ENCODE measurements at places on chromosomes 6 and 20.

- DNase-seq, result no peak
Measured at GRCh38 chr6:56043076-56043475, 167.7 kb upstream of the BMP5 start.

GRCh38 chr20:53279735-53280134 is 307.6 kb downstream of the TSHZ2 start:
- no peak for DNase-seq

GRCh38 chr20:37714978-37715672 is 21.3 kb downstream of the CTNNBL1 start:
- no peak for DNase-seq

DNA sequence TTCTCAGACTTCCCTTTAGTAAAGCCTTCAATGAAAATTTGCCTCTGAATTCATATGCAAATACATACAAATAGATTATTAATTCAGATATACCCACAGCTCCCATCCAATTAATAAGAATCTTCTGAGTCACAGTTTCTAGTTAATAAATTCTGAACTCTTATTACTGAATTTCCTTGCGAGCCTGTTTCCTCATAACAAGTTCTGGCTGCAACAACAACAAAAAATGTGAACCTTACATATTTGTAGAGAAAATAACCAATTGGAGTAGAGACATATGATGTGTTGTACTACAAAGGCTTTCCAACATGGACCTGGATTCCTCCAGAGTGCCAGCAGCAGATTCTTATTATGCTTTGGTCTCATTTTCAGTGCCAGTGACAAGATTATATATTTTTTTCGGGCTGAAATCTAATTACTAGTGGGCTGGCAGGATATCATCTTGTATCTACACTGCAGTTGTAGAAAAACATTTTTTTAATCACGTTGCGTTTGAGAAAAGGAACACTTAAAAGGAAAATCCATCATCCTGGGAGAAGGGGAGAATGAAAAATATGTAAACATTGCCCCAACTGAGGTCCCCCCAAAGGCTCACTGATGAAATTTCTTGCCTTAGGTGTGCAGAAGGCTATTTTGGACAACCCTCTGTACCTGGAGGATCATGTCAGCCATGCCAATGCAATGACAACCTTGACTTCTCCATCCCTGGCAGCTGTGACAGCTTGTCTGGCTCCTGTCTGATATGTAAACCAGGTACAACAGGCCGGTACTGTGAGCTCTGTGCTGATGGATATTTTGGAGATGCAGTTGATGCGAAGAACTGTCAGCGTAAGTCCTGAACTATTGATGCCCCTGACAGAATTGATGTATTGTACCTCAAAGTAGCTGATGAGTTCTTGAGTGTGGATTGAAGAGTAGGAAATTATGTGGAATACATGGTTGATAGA is 404.6 kb downstream of the LAMA2 start:
- DNase-seq, result no peak

- no peak for DNase-seq
Measured at GRCh38 chr6:135008072-135008940, 46.3 kb downstream of the HBS1L start.

GRCh38 chr6:110527516-110527915 is 51.1 kb upstream of the SLC22A16 start:
- DNase-seq, result no peak

DNA sequence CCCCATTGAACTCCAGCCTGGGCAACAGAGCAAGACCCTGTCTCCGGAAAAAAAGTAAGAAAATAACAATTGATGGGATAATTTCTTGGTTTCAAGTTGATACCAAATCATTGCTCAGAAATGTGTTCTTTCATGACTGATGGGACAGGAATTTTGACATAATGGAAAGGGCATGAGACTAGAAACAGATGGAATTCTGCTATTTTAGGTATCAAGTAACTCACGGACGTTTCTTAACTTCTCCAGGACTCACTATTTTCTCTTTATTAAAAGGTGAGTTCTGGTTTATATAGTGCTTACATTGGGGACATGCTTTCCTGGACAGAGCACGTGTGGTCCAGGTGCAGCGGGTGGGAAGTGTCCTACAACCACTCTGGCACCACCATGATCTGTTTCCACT is 6.0 kb upstream of the DSP start:
- no peak for DNase-seq

DNA sequence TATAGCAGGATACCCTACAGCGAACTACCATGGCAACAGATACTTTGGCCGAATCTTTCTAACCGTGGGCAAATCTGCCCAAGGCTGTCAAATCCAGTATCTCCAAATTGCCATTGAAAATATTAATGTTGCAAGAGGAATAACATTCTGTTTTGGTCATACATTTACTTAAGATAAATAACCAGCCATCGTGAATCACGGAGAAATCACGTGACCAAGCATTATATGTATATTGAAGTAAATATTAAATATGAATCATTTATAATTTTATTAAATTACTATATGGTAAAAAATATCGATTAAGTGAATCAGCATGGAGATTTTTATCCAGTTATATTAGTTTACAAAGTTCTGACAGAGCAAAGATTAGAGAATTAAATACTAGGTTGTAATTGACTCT is 714.6 kb upstream of the GJE1 start:
- DNase-seq, result no peak

- DNase-seq, result no peak
Measured at GRCh38 chr6:169386411-169387057, 132.9 kb upstream of the THBS2 start.

- DNase-seq, result no peak
Measured at GRCh38 chr6:123007885-123008284, 11.8 kb downstream of the CLVS2 start.

DNA sequence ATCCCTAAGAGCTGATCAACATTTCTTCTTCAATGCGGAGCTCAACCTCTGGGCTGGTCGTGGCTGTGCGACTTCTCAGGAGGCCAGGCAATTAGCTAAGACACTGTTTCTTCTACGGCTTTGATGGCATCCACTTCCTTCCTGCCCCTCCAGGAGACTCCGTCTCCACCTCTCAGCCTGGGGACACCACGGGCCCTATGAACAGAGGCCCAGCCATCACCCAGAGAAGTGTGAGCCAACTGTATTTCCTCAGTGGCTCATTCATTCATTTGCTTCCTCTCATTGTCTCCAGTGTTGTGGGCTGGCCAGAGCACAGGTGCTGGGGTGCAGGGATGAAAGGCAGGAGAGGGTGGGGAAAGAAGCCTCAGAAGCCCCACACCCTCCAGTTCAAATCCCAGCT is 51.8 kb upstream of the APCDD1L start:
- DNase-seq, result no peak

DNA sequence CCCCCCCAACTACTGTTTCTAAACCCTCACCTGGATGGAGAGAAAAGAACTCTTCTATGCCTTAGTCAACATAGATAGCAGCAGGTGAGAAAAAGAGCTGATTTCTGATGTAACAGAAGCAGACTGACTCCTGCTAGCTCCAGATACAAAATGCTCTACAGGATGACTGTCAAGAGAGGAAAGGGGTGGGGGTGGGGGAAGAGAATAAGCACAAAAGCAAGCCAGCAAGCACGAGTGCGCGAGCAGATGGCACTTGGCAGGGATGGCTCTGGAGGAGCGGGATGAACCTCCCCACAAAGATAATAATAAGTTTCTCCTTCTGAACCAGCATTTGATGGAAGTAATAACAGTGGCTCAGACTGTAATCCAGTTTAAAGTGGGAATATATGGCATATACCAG is 45.6 kb upstream of the SPDEF start:
- peak; percentile 66 for DNase-seq

GRCh38 chr6:146345598-146345997 is 198.0 kb upstream of the RAB32 start:
- no peak for DNase-seq

- no peak for DNase-seq
Measured at GRCh38 chr6:146286961-146287360, 256.7 kb upstream of the RAB32 start.

GRCh38 chr6:16362296-16362695 is 123.9 kb downstream of the GMPR start:
- no peak for DNase-seq

- DNase-seq, result no peak
Measured at GRCh38 chr6:86581833-86582232, 355.5 kb upstream of the HTR1E start.

GRCh38 chr6:153131037-153131981 is at the start of gene RGS17:
Gene RGS17 (minus strand): TSS chr6:153131282. CDS start chr6:153044018, 87,264 bp downstream.
- peak; percentile 80 for DNase-seq

DNA sequence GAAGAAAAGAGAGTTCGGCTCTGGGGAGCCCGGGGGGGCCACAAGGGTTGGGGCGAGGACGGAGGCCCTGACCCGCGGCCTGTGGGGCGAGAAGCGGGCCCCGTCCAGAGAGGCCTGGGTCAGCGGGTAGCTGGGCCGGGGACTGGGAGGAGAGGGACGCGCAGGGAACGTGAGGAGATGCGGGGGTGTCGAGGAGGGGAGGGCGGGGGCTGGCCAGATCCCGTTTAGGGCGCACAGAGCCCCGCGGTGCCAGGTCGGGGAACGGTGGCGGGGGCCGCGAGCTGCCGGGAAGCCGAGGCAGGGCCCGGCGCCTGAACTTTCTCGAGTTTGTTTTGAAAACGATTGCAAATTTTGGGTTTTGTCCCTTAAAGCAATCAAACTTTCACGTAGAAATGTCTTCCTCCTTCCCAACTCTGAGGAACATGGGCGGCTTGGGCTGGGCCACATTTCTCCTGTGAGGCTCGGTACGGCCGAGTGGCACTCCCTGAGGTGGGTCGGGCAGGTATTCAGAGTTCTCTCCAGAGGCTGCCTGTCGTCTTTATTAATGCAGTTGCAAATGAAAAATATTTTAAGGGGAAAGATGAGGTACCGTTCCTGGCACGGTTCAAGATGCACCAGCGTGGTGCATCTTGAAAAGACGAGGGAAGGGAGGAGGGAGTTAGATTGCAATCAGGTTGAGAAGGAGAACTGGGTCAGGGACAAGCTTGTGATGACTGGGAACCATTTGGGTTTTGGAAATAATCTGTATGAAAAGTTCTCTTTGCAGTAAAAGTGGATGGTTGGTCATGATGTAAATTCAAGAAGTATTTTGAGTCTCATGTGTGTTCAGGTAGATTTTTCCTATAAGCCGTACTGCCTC is 972 bp downstream of the RNF8 start:
- no peak for DNase-seq

DNA sequence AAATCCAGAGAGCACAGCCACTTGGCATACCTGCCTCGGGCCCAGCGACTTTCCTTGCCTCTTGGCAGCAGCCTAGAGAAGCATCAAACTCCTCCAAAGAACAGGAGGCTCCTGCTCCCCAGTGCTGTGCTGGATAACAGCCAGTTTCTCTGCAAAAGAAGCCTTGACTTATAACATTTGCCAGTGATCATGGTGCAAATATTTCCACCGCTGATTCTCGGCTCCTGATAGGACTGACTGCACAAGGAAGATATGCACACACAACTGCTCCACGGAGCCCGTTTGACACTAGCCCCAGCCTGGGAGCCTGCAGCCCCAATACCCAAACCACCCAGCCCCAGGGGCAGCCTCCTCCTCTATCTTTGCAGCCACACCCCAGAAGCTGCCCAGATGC is 17.5 kb downstream of the ACSS1 start:
- DNase-seq, result no peak

DNA sequence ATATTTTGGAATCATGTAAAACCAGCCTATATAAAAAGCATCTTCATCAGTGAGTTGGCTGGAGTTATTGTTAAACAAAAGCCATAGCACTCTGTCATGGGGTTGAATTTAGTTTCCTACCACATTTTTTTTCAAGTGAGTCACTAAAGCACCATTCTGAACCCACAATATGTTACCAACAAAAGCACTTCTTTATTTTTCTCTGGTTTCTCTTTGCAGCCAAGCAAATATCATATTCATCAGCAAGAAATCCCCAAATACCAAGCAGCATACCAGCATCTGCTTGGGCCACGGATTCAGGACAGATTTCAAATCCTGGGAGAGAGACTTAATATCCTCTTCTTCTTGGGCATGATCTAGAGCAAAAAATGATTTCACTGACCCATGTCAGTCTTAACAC is 441.4 kb downstream of the BCKDHB start:
- DNase-seq, result no peak

- no peak for DNase-seq
Measured at GRCh38 chr20:63830841-63831588, at the start of gene ZBTB46. Gene ZBTB46 (minus strand): TSS chr20:63831264. CDS start chr20:63790757, 40,507 bp downstream.

DNA sequence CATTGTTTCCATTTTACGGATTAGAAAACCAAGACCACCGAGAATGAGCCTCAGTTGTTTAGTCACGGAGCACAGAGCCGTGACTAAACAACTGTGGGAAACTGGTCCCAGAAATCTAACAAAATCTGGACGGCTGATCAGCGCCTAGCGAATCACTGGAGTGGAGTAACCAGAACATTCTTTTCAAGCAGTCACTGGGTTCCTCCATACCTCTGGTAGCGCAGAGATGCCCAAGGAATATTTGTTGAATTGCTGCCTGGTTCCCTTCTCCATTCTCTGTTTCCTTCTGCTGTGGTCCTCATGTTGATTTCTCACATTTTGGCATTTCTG is 62.0 kb downstream of the GPX5 start:
- no peak for DNase-seq

- no peak for DNase-seq
Measured at GRCh38 chr20:62646851-62647520, 4.7 kb downstream of the SLCO4A1 start.

GRCh38 chr20:62293111-62293784 is 9.5 kb upstream of the ADRM1 start:
- DNase-seq, result no peak

- DNase-seq, result no peak
Measured at GRCh38 chr6:118606268-118606667, 45.1 kb downstream of the CEP85L start.

DNA sequence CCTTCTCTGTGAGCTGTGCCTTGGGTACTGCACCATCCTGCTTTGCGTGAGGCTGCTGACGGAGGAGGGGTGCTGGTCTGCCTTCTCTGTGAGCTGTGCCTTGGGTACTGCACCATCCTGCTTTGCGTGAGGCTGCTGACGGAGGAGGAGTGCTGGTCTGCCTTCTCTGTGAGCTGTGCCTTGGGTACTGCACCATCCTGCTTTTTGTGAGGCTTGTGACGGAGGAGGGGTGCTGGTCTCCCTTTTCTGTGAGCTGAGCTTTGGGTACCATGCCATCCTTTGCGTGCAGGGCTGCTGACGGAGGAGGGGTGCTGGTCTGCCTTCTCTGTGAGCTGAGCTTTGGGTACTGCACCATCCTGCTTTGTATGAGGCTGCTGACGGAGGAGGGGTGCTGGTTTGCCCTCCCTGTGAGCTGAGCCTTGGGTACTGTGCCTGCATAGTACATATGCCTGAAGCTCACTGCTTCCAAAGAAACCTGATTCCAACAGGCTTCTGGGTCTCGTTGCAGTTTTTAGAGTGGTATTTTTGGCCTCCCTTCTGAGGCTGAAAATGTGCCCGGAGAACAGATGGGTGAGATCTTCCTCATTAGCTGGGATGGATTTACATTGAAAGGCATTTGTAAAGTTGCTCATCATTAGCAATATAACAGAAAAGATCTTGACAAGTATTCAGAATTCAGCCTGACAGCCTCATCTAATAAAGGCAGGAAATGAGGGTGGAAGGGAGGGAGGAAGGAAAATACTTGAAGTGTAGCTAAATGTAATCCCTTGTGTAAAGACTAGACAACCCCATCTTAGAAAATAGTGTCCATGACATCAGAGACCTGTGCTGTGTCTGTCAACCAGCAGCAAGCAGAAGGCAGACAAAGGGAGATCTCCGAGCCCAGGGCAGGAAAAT is 46.8 kb upstream of the UNC93A start:
- no peak for DNase-seq

GRCh38 chr20:9339708-9340107 is 174.7 kb upstream of the LAMP5 start:
- DNase-seq, result no peak

- DNase-seq, result no peak
Measured at GRCh38 chr6:40505191-40505810, 81.9 kb downstream of the LRFN2 start.

GRCh38 chr6:166775180-166775922 is 148.3 kb upstream of the RPS6KA2 start:
- peak; percentile 75 for DNase-seq

GRCh38 chr6:162852840-162853577 is 125.2 kb downstream of the PACRG start:
- DNase-seq, result no peak
